ENCODE measurements at places on chromosomes 4 and X.

DNA sequence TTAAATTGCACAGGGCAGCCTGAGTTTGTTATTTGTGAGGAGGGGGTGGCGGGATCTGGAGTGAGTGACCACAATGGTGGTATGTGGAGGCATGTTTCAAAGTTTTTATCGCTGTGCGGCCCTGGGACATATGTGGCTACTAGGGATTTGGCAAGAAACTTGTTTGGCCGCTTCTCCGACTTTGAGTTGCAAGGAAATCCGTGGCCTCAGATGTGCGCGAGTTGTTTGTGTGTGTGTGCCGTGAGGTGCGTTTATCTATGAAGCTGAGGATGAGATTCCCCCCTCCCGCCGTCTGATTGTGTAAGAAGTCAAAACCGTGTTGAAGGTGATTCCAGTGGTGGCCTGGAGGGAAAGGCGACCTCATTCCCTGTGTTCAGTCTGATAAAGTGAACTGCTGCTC is 1.4 kb downstream of the JADE3 start:
- no peak for DNase-seq

DNA sequence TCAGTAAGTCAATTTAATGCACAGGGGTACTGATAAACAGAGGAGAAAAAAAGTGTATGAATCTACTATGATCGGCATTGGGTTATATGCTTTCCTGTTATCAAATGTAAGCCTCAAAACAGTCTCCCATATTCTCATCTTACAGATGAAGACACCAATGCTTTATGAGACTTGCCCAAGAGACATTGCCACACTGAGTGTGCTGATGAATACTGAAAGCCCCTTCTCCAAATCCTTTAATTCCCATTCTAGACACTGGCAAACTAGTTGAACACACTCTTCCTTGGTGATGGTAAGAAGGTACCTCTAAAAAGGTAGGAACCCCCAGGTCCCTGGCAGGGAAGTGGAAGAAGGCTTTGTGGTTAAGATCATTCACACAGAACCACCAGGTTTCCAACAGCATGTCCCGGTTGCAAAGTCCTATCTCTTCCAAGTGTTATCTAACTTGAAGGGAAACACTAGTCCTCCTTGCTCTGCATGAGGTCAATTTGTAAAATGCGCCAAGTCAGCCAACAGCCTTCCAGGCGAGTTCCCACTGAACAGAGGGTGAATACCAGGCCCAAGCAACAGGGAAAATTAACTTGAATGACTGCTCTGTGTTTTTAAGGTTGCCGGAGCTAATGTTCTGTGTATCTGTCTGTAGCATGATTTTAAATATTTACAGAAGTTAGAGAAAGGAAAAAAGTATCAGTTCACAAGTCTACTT is 5.1 kb downstream of the SETD7 start:
- no peak for DNase-seq

DNA sequence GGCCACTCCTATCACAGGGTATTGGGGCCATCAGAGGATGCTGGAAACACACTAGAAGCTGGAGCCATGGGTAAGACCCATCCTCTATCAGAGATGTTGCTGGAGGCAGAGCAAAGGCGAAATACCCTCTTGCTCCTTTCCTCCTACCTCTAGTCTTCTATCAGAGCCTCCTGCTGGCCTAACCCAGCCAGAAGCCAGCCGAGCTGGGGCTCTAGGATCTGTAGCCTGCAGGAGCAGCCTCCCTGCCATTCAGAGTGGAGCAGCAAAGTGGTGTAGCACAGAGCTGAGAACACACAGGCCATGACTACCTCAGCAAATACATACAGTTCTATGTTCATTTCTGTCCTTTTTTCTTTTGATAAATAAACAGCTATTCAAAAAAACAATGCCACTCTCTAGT is 35.7 kb downstream of the GATB start:
- no peak for DNase-seq

GRCh38 chrX:87515836-87516235 is 1.8 kb upstream of the KLHL4 start:
- no peak for DNase-seq

- no peak for DNase-seq
These were observed 166.4 kb upstream of the SFRP2 start for GRCh38 chr4:153955327-153955726.

- DNase-seq: no peak
These were observed 126.9 kb upstream of the HCCS start for GRCh38 chrX:10984213-10984612.

GRCh38 chr4:39699687-39700409 is 1.9 kb downstream of the UBE2K start:
- DNase-seq: no peak

- DNase-seq: no peak
These were observed 23.8 kb downstream of the F9 start for GRCh38 chrX:139554376-139554775.

GRCh38 chr4:54127660-54128059 is 27.7 kb downstream of the GSX2 start:
- DNase-seq: no peak

- DNase-seq: no peak
These were observed 124.9 kb downstream of the IQCM start for GRCh38 chr4:149690726-149691125.

DNA sequence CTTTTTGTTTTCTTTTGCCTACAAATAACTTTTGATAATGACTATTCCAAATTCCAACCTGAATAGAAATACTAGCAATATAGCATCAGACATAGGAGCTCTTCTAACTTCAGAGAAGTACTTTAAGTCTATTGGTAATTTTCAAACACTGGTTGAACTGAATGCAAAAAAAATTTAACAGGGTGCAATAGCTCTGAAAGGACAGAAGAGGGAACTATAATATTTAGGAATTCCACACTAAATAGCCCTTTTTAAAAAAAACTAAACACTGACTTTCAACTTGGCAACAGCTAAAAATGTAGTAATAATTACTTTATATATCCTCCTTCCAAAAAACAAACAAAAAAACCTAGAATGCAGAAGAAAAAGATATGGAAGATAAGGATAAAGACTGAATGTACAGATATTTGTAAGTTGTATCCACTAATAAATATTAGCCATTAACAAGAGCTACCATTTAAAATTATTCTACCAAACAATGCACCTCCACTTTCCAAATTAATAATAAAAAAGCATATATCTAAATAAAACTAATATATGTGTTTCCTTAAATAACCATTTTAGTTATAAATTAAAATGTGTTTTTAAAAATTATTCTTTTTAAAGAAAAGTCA is 81.4 kb downstream of the FBXW7 start:
- no peak for DNase-seq

- DNase-seq: no peak
These were observed 555 bp upstream of the PGM2 start for GRCh38 chr4:37825968-37826294.

DNA sequence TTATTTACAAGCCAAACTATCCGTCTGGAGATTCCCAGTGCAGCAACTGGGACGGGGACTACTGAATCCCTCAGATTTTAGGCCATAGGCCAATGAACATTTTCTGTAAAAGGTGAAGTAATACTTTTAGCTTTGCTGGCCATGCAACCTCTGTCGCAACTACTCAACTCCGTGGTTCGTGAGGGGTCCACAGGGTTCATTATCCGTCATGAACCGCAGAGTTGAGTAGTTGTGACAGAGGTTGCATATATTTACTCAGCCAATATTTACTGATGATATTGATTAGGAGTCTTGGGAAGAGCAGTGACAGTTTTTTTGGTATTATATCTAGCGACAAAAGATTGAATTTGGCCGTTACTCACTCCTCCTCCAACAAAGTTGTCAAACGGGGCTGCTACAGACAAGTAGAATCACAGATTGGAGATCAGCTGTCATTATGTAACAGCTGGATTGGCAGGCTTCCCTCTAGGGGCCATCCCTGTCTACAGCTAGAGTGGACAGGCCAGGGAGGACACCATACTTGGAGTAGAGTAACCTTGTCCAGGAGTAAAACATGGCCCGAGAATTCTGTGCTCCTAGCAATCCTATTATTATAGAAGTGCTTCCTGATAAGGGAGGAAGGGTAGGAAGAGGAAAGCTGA is 37.2 kb upstream of the CD38 start:
- no peak for DNase-seq

- no peak for DNase-seq
These were observed 24.5 kb upstream of the SCD5 start for GRCh38 chr4:82823062-82823461.

- no peak for DNase-seq
These were observed 73.9 kb downstream of the BMPR1B start for GRCh38 chr4:94831607-94832006.

DNA sequence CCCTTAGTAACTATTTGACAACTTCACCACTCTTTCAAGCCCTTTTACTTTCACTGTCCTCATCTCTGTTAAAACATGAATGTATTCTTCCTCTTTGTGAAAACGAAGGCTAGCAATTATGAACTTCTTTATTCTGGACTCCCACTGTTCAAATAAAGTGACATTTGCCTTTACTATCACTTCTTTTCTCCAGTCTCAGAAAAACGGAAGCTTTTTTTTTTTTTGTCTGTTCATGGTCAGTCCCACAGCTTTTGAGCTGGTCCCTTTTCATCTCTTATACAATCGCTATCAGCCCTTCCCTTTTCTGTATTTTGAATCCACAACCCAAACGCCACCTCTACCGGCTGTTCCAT is 327.7 kb downstream of the DKK2 start:
- DNase-seq: no peak

DNA sequence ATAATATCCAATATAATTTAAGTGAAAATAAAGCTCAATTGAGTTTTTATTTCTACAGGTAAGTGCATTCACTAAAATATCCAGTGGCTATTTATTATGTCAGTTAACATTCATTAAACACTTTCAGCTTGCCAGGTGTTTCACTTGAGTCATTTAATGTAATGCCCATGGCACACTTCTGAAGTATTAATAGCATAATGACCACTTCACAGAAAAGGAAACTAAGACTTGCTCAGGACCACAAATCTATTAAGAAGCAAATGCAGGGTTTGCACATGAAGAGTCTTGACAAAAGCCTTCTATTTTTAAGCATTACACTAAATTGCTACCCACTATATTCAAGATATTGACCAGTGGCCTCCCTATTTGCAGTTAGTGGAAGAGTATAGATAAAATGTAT is 612.7 kb downstream of the KCTD8 start:
- DNase-seq: no peak

- no peak for DNase-seq
These were observed 174.5 kb downstream of the SMIM20 start for GRCh38 chr4:26088433-26088928.

DNA sequence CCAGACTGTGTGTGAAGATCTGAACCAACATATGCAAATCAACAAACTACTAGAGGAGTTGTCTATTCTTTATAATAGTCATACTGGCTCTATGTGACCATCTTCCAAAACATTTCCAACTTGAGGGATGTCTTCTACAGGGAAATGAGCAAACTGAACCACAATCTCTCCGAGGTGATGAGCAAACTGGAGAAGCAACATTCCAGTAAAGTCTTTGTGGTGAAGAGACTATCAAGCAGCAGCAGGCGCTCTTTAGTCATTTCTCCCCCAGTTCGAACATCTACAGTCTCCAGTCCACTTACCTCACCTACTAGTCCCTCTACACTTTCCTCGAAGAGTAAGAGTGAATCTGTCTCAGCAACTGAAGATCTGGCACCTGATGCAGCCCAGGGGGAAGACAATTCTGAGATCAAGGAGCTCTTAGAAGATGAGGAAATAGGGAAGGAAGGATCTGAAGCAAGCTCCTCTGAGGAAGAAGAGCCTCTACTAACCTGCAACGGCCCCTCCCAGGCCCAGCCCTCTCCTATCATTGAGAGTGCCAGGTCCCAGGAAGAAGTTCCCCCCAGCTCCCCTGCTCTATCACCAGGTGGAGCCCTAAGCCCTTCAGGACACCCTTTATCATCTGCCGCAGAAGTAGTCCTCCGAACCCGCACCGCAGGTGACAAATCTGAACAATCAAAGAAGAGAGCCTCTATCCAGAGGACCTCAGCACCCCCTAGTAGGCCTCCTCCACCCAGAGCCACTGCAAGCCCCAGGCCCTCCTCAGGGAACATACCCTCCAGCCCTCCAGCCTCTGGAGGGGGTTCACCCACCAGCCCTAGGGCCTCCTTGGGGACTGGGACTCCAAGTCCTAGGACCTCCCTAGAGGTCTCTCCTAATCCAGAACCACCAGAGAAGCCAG is 98.1 kb downstream of the HNRNPD start:
- DNase-seq: no peak

DNA sequence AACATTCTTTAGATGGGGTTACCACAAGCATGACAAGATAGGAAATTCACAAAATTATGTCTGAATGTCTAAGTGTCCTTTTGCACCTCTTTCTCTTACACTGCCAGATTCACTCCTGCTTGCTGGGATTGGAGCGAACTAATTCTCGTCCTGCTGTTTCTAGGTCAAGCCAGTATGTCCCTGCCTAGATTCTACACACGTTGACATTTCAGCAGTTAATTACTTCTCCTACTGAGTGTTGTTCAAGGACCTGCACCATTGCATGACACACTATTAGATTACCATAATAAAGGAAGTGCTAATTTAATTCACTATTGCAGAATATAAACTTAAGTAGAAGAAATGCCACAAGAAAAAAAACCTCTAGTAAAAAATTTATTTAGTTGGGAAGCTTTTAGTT is 1911.7 kb downstream of the PCDH7 start:
- no peak for DNase-seq

- no peak for DNase-seq
These were observed 51.0 kb downstream of the GUCY1B1 start for GRCh38 chr4:155809835-155810234.

DNA sequence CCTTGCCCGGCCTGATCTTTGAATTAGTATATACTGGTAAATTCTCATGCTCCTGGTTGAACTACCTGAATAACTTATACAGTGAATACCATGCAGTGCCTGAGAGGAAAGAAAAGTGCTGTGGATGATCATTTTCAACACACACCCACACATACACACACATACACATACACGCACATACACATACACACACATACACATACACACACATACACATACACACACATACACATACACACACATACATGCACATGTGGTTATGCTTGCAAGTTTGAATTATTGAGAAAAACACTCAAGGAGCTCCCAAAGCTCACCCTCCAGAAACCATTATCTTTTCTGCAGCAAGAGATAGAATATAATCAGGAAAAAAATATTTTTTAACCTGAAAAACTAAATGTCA is 366.9 kb upstream of the RASGEF1B start:
- DNase-seq: no peak

DNA sequence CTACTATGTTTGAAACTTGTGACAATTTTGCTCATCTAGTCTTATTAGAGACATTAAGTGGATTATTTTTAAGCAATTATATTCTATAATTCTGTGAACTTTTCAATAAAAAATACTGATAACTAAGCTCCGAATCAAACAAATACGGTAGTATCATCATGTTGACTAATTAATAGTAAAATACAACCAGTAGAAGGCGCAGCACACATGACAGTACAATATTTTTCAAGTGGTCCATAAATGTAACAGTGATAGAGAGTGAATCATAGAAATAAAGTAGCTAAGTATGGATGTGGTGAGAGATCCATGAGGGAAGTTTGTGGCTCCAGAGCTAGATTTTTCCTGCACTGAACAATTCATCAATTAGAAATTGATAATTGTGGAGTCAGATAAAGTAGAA is 666.2 kb downstream of the KCTD8 start:
- DNase-seq: no peak

GRCh38 chrX:5771441-5771840 is 457.2 kb downstream of the NLGN4X start:
- DNase-seq: no peak

- DNase-seq: no peak
These were observed 81.9 kb downstream of the VCX2 start for GRCh38 chrX:8089141-8089540.
